Calu3 (cell line): ENCODE measurements at places on chromosomes 6 and 20. TPM values are rescaled to one million over a fixed set of nuclear protein-coding genes. Genes with fewer than 3 reads are reported as not detected.
A peak's percentile ranks its signal among the peaks of the same experiment; 100 is the strongest.

DNA sequence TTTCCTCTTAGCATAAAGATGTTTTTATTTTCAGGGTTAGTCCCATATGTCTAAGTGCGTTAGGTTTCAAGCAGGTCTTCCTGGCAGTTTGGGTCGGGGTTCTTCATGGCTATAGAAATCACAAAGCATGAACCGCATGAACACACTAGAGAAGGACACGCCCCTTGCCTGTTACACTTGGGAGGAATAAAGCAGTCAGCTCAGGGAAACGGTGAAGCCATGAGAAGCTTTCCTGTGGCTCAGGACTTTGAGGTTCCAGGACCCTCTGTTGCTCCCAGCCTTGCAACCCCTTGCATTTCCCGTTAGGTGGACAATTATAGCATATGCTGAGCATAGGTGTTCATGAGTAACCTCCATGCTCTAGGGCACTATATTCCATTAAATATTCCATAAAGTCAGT, 96.7 kb downstream of the SYCP2 start:
- DNase-seq = no peak

- peak; percentile 79 for DNase-seq
Measured at GRCh38 chr20:51563486-51564332, 21.2 kb upstream of the NFATC2 start.

GRCh38 chr6:156933201-156934068, 156.3 kb downstream of the ARID1B start:
- peak; percentile 41 for DNase-seq

DNA sequence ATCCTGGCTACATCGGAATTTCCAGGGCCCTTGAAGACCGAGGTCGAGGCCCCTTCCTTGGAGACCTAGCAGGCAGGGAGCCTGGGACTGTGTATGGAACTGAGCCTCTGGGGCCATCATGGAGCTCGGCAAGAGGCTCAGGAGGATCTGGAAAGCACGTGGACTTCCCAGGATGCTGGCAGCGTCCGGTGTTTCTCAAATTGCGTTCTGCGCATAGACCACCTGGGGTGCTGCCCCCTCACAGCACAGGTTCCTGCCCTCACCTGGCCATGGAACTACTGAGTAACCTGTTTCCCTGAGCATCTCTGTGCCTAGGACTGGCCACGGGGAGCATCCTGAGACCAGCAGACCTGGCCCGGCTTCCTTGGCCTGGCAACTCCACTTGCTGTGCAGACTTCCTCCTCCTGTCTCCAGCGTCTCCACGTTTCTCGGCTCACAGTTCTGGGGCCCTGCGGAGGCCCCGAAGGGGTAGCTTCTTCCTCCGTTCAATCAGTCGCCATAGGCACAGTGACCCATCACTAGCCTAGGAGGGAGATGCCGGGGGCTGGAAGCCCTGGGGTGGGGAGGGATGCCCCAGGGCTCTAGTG, 144.3 kb downstream of the CDH4 start:
- DNase-seq = no peak

- no peak for DNase-seq
Measured at GRCh38 chr20:46062621-46063020, 27.1 kb downstream of the NCOA5 start.

GRCh38 chr6:152575161-152575560, 62.0 kb downstream of the SYNE1 start:
- DNase-seq = no peak

DNA sequence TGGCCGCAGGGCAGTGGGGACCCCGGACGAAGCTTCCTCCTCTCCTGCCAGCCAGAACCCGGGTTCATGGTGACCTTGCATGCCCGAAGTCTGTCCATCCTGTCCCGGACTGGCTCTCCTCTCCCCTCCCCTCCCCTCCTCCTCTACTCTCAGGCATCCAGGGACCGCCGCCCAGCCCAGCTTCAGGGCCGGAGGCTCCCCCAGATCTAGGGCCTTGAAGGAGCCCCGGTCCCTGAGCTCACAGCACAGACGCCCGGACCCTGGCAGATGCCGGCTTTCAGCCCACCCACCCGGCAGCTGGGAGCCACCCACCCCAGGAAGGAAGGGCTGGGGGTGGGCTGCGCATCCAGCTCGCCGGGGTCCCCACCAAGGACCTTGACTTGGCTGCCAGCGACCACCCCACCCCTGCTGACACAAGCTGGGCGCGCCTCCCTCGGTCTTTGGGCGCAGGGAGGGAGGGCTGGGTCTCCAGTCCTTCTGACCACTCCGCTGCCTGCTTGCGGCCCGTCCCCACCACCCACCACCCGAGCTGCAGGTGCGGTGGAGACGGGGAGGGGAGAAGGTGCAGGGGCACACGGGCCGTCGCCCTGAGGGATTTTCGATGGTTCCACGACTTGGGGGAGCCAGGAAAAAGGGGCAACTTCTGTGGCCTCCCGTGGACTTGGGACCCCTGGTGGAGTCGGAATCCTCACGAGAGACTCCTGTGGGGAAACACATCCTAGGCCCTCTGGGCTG, 5.8 kb upstream of the ABHD16B start:
- DNase-seq = no peak

GRCh38 chr6:51996296-51996947, 91.0 kb downstream of the PKHD1 start:
- no peak for DNase-seq

DNA sequence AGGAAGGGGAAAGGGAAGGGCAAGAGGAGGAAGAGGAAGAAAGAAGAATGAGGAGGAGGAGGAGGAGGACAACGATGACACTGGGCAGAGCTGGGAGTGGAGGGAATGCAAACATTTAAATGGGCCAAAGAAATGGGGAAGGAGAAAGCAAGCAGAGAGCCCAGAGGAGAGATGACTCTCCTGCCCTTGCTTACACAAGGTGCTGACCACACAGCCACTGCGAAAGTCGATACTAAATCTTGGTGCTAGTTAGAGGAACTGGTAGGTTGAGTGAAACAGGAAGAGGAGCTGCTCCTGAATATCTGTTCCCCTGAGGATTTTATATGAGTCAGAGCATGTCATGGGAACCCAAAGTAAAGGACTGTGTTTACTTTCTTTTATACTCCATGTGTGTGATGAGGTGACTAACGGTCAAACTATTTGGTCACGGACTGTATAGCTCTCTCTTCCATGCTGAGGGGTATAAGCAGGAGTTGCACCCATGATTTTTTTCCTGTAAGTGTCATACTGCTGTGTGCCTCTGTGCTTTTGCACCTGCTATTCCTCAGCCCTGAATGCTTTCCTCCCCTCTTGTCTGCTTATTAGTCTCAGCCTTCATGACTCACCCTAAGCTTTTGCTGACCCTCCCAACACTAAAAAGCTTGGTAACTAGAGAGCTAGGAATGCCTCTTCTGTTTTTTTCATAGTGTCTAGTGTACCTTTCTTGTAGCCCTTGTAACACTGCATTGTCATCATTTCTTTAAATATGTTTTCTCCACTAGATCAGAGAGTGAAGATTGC, 9.5 kb upstream of the PAQR8 start:
- DNase-seq = peak; percentile 70

DNA sequence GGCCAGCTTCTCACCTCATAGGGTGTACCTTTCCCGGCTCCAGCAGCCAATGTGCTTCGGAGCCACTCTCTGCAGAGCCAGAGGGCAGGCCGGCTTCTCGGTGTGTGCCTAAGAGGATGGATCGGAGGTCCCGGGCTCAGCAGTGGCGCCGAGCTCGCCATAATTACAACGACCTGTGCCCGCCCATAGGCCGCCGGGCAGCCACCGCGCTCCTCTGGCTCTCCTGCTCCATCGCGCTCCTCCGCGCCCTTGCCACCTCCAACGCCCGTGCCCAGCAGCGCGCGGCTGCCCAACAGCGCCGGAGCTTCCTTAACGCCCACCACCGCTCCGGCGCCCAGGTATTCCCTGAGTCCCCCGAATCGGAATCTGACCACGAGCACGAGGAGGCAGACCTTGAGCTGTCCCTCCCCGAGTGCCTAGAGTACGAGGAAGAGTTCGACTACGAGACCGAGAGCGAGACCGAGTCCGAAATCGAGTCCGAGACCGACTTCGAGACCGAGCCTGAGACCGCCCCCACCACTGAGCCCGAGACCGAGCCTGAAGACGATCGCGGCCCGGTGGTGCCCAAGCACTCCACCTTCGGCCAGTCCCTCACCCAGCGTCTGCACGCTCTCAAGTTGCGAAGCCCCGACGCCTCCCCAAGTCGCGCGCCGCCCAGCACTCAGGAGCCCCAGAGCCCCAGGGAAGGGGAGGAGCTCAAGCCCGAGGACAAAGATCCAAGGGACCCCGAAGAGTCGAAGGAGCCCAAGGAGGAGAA, 10.5 kb downstream of the GNAS-AS1 start:
- DNase-seq = no peak

- DNase-seq = no peak
Measured at GRCh38 chr6:85250586-85251220, 199.2 kb upstream of the NT5E start.

DNA sequence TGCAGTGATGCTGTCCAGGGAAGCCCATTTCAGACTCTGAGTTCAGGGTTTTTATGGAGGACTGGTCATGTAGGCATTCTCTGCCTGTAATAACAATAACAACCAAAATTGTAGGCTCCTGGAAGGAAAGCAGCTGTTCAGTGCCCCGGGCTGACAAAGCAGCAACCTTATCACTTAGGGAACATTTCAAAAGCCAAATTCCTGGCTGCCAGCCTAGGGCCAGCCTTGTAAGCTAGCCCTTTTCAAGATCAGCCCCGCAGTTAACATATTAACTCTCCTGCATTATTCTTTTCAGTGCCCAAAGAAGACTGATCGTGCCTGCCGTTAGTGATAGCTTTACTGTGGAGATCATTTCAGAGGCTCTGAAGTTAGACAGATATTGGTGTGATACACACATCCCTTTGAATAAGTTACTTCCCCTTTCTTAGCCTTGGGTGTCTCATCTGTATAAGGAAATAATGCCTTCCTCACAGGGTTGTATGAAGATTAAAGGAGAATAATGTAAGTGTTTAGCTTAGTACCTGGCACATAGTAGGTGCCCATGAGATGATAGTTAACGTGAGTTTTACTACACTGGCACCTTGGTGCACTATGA, 44.1 kb downstream of the CTNNBL1 start:
- no peak for DNase-seq

The VGLL2 gene
- total RNA-seq = not detected in 2 replicates

The MEP1A gene
- total RNA-seq = not detected in 2 replicates

The MYB gene
- 1.5 and 3.1 TPM in 2 replicates for total RNA-seq

The ABCC10 gene
- 53.0 and 60.4 TPM in 2 replicates for total RNA-seq

The ENPP1 gene
- total RNA-seq = 7.6 and 7.7 TPM in 2 replicates
